ENCODE measurements at places on chromosomes 16 and 17. TPM values are rescaled to one million over a fixed set of nuclear protein-coding genes. Genes with fewer than 3 reads are reported as not detected.

The SCRN2 gene
- 59.0 TPM for total RNA-seq

The COL1A1 gene
- total RNA-seq = 26.7 TPM

The PDIA2 gene
- total RNA-seq = 3.8 TPM

The KRTAP2-1 gene
- total RNA-seq = not detected

The DLX3 gene
- 1.5 TPM for total RNA-seq

The KCNJ18 gene
- total RNA-seq = not detected
